Stimulated activated naive CD4-positive, alpha-beta T cell (primary cell): ENCODE measurements at places on chromosomes 16 and 17.

DNA sequence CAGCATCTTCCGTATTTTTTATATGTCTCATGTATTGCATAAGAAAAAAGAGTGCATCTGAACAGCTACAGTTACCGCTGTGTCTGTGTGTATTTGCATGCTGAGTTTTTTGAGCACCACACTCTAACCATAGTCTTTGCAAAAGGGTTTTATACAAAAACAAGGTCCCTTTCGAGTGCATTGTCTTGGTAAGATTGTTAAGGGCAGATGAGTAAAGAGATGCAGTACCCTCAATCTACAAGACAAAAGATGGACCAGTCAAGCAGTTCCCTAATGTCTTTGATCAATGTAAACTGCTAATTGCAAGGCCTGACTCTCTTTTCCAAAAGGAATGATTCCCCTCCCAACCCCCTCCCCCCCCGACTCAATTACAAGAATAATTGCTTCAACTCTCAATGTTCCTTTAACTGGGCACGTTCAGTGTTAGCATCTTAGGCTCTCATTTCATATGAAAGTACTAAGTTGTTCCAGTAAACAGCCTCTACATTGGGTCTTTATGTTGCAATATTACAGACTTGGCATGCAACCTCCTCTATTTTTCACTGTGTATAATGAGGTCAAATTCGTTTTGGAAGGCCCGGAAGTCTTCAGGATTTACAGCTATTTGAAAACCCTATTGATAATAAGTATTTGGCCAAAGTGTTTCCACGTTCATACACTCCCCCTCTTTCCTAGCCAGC is 471.4 kb upstream of the RBFOX1 start:
- DNase-seq: no peak

DNA sequence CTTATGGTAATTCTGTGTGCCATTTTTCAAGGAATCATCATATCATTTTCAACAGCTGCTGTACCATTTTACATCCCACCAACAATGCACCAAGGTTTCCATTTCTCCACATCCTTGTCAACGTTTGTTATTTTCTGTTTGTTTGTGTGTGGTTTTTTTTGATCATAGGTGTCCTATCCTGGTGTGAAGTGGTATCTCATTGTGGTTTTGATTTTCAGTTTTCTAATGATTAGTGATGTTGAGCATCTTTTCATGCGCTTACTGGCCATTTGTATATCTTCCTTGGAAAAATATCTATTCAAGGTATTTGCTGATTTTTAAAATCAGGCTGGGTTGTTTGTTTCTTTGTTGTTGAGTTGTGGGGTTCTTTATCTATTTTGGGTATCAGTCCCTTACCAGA is 15.0 kb downstream of the CHD9 start:
- no peak for DNase-seq

DNA sequence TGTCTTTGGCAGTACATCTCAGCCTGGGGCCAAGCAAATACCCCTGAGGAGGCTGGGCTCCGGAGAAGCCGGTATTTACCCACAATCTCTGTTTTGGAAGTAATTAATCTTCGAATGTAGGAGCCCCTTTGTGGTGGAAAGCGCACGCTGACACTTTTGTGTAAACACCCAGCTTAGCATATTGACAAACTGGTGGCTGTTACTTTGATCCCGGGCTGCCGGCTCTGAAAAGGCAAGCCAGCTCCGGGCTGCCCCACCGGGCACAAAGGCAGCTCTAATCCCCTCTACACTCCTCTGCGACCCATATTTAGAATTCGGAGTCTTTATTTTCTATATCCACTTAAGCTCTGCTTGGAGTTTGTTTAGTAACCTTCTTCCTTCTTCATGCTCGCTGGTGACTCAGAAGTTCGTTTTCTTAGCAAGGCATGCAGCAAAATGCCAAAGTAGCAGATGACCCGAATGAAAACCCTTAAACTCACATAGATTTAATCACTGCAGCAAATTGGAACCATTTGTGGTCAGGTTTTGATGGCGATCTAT is 144.0 kb upstream of the IRX3 start:
- no peak for DNase-seq

DNA sequence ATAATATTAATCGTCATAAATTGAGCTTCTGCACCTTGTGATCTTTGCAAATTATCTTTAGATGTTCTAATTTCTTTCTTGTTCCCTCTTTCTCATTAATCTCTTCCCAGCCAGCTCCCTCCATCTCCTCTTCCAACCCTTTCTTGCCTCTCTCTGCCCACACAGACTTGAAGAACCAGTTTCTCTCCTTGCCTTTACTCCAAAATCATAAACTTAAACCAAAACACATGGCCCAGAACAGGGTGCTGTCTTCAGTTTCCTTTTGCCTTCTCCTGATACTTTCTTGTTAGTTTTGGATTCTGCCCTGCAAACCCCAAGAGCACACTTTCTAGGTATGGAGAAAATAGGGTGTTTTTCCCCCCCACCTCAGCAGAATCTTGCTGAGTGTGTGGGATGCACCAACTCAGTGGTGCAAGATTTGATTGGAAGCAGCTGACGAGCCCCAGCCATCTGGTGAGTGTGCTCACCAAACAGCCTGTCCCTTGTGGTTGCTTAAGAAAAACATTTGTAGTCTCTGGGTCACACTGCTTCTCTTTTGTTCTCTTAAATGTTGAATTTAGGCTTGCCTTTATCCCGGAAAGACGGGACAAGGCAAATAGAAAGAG is 175.8 kb upstream of the MAF start:
- DNase-seq: no peak

GRCh38 chr17:63316100-63316499 is 130.0 kb downstream of the CYB561 start:
- DNase-seq: no peak

DNA sequence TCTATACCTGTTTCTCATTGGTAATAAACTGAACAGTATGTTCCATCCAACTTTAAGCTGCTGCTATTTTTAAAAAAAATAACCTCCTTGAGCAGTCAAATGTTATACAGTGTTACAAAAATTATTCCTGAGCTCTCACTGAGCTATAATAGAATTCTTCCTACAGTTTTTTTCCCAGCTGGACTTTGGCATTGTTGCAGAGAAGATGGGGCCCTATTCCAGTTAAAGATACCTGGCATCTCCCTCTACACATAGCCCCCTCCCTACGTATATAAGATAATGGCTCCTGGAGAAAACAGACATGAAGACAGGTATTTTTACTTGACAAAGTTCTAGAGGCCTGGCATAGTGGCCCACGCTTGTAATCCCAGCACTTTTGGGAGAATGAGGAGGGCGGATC is 1.6 kb upstream of the COX6A2 start:
- no peak for DNase-seq

- DNase-seq: no peak
These were observed 96.5 kb upstream of the ASIC2 start for GRCh38 chr17:33389504-33390135.

GRCh38 chr17:68514831-68515635 is 2.8 kb downstream of the PRKAR1A start:
- DNase-seq: peak; percentile 5

DNA sequence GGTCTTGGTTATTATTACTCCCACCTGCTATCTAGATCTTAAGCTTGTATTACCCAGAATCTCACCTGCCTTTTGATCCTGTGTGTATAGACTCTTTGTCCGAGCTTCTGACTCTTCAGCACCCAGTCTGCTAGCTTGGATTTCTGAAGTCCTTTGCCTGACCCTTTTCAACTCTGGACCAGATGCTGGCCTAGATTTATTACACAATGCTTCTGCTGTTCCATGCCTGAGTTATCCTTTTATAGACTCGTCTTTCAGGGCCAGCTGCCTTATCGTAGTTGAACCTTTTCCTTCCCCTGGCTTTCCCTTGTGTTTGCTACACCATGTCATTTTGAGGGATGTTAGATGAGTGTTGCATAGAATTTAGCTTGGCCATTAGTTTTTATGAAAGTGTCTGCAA is 32.6 kb downstream of the RHOT1 start:
- no peak for DNase-seq

GRCh38 chr17:47095268-47095667 is 93.8 kb downstream of the CDC27 start:
- no peak for DNase-seq

- DNase-seq: no peak
These were observed 26.7 kb downstream of the PIMREG start for GRCh38 chr17:6470751-6471521.

DNA sequence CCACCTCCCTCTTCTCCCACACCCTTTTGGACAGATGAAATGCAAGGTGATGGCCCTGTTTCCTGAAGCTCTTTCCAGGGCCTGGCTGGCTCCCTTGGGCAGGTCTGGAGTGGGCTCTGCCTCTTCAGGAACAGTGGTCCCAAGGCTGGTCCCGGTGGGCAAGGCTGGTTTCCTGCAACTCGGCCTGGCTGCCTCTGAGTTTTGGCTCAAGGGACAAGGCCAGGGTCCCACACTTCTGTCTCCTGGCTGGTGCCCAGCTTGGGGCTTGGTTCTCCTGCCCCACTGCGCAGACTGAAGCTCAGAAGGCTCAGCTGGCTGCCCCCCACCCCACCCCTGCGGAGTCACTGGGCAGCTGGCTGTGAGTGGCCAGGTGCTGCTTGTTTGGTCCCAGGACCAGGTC is 3.8 kb upstream of the ACTG1 start:
- DNase-seq: no peak

DNA sequence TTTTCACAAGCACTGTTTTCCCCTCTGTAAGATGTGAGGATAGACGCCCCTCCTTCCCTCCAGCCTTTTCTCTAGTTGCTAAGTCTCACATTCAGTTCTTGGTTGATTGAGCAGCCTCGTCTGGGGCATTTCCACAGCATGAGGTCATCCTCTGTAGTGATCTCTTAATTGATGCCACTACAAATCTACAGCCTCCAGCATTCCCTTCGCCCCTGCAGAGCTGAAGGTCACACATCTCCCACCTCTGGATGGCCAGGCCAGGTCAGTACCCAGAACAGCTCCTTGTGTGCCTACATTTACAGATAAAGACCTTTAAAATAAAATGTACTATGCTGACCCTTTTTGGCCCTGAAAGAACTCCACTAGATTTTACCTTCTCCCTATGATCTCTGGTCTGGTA is 32.5 kb upstream of the CDH11 start:
- no peak for DNase-seq

- DNase-seq: no peak
These were observed 75.5 kb downstream of the JPH3 start for GRCh38 chr16:87677830-87678229.

DNA sequence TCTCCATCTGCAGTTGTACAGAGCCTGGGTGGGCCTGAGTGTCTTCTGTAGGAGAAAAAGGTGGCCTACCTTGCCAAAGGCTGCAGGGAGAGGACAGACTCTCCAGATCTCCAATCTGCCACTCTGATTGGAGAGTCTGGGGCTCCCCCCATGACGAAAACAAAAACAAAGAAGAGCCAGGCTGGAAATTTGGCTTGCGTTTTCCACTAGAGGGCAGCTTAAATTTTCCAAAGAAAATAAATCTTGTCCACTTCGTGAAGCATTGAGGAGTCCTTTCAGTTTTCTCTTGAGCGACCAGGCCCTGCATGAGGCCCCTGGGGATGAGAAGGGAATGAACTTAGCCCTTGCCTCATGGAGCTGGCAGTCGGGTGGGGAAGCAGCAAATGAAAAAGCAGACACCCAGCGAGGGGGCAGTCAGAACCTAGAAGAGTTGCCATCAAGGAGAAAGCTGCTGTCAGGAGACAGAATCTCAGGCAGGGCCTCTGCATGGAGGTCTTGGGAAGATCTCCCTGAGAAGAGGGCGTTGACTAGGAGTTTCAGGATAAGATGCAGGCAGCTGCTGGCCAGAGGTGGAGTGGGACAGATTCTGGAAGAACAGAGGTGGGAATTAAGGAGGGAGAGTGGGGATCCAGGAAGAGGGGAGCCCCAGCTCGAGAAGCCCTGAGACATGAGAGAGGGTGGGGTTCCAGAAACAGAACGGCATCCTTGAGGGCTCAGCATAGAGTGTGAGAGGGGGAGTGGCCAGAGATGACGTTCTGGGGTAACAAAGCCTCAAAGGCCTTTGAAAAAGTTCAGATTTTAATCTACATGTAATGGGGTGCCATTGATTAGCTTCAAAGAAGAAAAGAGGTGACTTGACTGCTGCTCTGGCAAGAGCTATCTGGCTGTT is 8.4 kb upstream of the SHCBP1 start:
- DNase-seq: no peak

GRCh38 chr17:864315-864714 is 82.2 kb downstream of the MRM3 start:
- DNase-seq: no peak

GRCh38 chr17:81322271-81323082 is 27.4 kb upstream of the SLC38A10 start:
- peak; percentile 39 for DNase-seq

GRCh38 chr16:8892101-8892575 is 10.0 kb downstream of the LITAFD start:
- DNase-seq: no peak
